ENCODE measurements at places on chromosomes 13 and 19.

GRCh38 chr13:112187527-112188297 is 120.8 kb downstream of the SOX1 start:
- no peak overlapping the region for H3K4me3 ChIP-seq
- H3K27ac ChIP-seq, result no peak overlapping the region
- no peak for DNase-seq
- H3K27me3 ChIP-seq, result no peaks in the 10 kb centered on the region
- H3K4me1 ChIP-seq, result no peaks in the 10 kb centered on the region

- H3K27ac ChIP-seq, result no peak overlapping the region
- DNase-seq, result no peak
- peaks cover 16% of the 10 kb centered on the region for H3K27me3 ChIP-seq
- no peak overlapping the region for H3K4me3 ChIP-seq
These were observed 192.7 kb upstream of the MIR17HG start for GRCh38 chr13:91154558-91155353.

- no peak overlapping the region for H3K27ac ChIP-seq
- no peaks in the 10 kb centered on the region for H3K36me3 ChIP-seq
- H3K4me3 ChIP-seq, result no peak overlapping the region
- no peaks in the 10 kb centered on the region for H3K4me1 ChIP-seq
- DNase-seq, result no peak
- H3K27me3 ChIP-seq, result no peaks in the 10 kb centered on the region
These were observed 9.1 kb upstream of the GTF2F1 start for GRCh38 chr19:6402058-6402457.

- DNase-seq, result no peak
- H3K27me3 ChIP-seq, result no peaks in the 10 kb centered on the region
- no peak overlapping the region for H3K4me3 ChIP-seq
- no peaks in the 10 kb centered on the region for H3K36me3 ChIP-seq
These were observed 396.7 kb upstream of the GPC6 start for GRCh38 chr13:92829930-92830329.

DNA sequence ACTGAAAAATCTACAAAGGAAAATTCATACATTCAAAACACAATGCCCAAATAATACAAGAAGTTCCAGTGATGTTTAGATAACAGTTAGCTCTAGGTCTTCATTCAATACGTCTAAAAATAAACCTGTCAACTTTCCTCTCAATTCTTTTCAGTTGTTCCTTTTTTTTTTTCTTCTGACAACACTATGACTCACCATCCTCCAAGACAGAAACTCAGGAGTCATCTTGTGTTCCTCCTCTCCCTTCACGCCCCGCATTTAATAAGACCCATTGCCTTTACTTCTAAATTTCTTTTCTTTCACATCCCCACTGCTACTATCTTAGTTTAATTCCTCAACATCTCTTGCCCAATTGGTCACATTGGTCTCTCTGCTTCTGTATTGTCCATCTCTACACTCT is 759.9 kb downstream of the GPC5 start:
- H3K27me3 ChIP-seq, result no peaks in the 10 kb centered on the region
- H3K4me1 ChIP-seq, result no peaks in the 10 kb centered on the region
- no peak for DNase-seq
- H3K27ac ChIP-seq, result no peak overlapping the region
- H3K4me3 ChIP-seq, result no peak overlapping the region

- peaks cover 21% of the 10 kb centered on the region for H3K4me1 ChIP-seq
- H3K27me3 ChIP-seq, result peaks cover 16% of the 10 kb centered on the region
- peak within 1 kb of the TSS; percentile 12 for H3K27ac ChIP-seq
These were observed at the start of gene NRTN for GRCh38 chr19:5804516-5805461. TSS of gene NRTN (plus strand) at chr19:5805067. CDS start at chr19:5824166, 19,099 bp downstream.

GRCh38 chr13:51595416-51595815 is 11.2 kb downstream of the WDFY2 start:
- no peaks in the 10 kb centered on the region for H3K27me3 ChIP-seq
- H3K4me3 ChIP-seq, result no peak overlapping the region
- no peak for DNase-seq
- no peaks in the 10 kb centered on the region for H3K36me3 ChIP-seq

- H3K27ac ChIP-seq, result no peak overlapping the region
- H3K4me3 ChIP-seq, result no peak overlapping the region
- DNase-seq, result no peak
These were observed 192.2 kb downstream of the PCDH17 start for GRCh38 chr13:57823704-57824103.

GRCh38 chr19:55315956-55316525 is 9.1 kb downstream of the TMEM150B start:
- H3K27me3 ChIP-seq, result no peaks in the 10 kb centered on the region
- H3K27ac ChIP-seq, result no peak overlapping the region
- no peak for DNase-seq
- no peaks in the 10 kb centered on the region for H3K4me1 ChIP-seq
- H3K4me3 ChIP-seq, result no peak overlapping the region

DNA sequence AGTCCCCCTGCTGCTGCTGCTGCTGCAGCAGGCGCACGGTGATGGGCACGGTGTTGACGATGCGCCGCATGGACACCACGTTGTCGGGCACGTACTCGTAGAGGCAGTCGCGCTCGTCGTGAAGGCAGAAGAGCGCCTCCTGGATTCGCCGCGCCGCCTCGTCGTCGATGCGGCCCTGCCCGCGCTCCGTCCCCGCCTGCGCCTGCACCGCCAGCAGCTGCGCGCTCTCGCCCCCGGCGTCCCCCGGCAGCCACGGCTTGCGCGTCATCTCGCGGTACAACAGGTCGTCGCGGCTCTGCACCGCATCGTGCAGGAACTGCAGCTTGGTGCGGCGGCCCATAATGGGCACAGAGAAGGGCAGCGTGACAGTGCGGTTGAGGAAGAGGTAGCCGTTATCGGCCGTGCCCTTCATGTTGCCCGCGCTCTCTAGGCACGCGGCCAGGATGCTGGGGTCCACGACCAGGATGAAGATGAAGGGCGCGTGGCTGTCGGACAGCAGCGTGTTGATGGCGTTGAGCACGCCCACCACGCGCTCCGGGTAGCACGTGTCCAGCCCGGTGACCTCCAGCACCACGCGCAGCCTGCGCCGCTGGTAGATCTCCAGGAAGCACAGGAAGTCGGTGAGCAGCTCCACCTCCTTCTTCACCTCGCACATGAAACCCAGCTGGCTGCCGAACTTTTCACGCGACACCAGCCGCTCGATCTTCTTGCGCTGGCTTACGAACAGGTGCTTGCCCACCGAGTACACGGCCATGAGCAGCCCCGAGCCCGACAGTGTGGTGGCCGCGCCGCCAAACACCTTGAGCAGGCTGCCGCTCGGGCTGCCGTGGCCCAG is 8.1 kb downstream of the NKPD1 start:
- H3K4me3 ChIP-seq, result peak overlapping the region; percentile 42
- DNase-seq, result peak; percentile 69
- H3K27me3 ChIP-seq, result peaks cover 26% of the 10 kb centered on the region
- H3K27ac ChIP-seq, result peak overlapping the region; percentile 47

DNA sequence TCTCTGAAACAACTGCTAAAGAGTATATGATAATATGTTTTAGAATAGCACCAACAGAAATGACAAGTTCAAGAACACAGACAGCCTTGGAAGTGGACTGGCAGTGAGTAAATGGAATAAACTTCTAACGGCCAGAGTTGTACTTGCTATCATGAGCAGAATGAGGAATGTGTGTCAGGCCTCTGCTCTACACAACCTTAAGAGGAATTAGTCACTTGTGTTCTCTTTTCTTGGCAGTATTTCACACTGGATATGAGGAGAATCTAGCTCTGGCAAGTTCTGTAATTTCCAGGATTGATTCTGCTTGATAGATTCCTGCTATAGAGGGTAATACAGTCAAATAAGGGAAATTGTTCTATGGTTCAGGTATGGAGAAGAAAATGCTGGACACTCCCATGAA is 757.3 kb downstream of the EFNB2 start:
- H3K27me3 ChIP-seq, result no peaks in the 10 kb centered on the region
- H3K4me1 ChIP-seq, result no peaks in the 10 kb centered on the region
- DNase-seq, result no peak
- no peaks in the 10 kb centered on the region for H3K36me3 ChIP-seq

- DNase-seq, result no peak
- no peaks in the 10 kb centered on the region for H3K27me3 ChIP-seq
- peaks cover 16% of the 10 kb centered on the region for H3K4me1 ChIP-seq
These were observed 13.6 kb downstream of the SPC24 start for GRCh38 chr19:11141937-11142527.

DNA sequence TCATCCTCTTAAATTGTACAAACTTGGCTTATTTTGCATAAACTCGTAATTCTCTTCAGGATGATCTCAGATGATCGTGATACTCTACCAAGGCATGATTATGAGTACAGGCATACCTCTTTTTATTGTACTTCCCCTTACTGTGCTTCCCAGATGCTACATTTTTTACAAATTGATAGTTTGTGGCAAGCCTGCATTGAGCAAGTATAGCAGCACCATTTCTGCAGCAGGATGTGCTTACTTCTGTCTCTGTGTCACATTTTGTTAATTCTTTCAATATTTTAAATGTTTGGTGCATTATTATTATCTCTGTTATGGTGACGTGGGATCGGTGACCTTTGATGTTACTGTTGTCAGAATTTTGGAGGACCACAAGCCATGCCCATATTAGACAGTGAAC is 752.3 kb downstream of the PCDH9 start:
- H3K36me3 ChIP-seq, result no peaks in the 10 kb centered on the region
- DNase-seq, result no peak
- no peak overlapping the region for H3K4me3 ChIP-seq
- H3K4me1 ChIP-seq, result no peaks in the 10 kb centered on the region
- H3K27ac ChIP-seq, result no peak overlapping the region

- H3K27me3 ChIP-seq, result peaks cover 6% of the 10 kb centered on the region
- no peaks in the 10 kb centered on the region for H3K4me1 ChIP-seq
- DNase-seq, result no peak
- no peak overlapping the region for H3K4me3 ChIP-seq
These were observed 313.8 kb upstream of the NBEA start for GRCh38 chr13:34628209-34628682.

DNA sequence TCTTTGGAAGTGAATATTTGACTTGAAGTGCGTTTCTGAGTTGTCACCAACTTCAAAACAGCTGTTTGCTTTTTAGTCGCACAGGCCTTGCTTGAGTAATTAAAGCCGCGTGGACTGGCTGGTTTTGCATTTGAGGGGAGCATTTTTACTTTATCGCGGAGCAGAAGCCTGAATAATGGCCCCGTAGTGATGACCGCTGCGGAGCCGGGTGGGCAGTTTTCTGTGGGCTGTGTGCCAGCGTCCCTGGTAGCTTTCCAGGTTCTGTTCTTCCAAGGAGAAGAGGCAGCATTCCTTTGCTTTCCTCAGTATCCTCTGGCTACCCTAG is 1.1 kb downstream of the NAA16 start:
- peaks cover 11% of the 10 kb centered on the region for H3K36me3 ChIP-seq
- H3K4me1 ChIP-seq, result peaks cover 42% of the 10 kb centered on the region
- H3K4me3 ChIP-seq, result peak overlapping the region; percentile 90
- DNase-seq, result peak; percentile 40

DNA sequence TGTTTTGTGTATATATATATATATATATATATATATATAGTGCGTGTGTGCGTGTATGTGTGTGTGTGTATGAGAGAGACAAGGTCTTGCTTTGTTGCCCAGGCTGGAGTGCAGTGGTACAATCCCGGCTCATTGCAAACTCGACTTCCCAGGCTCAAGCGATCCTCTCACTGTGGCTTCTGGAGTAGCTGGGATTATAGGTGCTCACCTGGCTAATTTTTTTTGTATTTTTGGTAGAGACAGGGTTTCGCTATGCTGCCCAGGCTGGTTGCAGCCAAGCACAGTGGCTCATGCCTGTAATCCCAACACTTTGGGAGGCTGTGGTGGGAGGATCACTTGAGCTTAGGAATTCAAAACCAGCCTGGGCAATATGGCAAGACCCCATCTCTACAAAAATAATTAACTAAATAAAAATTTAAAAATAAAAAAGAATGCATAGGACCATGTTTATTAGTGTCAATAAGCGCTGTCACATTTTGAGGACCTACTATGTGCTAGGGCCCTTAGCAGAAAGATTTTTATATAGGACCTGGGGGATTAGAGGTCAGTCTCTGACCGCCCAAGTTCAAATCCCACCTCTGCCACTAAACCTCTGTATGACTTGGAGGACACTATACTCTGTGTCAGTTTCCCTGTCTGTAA is 1.8 kb downstream of the PVR start:
- H3K4me1 ChIP-seq, result peaks cover 4% of the 10 kb centered on the region
- H3K27me3 ChIP-seq, result peaks cover 14% of the 10 kb centered on the region

GRCh38 chr19:14375582-14376291 is 5.5 kb upstream of the ADGRE5 start:
- no peak for DNase-seq
- H3K36me3 ChIP-seq, result no peaks in the 10 kb centered on the region
- peak overlapping the region; percentile 56 for H3K4me3 ChIP-seq

DNA sequence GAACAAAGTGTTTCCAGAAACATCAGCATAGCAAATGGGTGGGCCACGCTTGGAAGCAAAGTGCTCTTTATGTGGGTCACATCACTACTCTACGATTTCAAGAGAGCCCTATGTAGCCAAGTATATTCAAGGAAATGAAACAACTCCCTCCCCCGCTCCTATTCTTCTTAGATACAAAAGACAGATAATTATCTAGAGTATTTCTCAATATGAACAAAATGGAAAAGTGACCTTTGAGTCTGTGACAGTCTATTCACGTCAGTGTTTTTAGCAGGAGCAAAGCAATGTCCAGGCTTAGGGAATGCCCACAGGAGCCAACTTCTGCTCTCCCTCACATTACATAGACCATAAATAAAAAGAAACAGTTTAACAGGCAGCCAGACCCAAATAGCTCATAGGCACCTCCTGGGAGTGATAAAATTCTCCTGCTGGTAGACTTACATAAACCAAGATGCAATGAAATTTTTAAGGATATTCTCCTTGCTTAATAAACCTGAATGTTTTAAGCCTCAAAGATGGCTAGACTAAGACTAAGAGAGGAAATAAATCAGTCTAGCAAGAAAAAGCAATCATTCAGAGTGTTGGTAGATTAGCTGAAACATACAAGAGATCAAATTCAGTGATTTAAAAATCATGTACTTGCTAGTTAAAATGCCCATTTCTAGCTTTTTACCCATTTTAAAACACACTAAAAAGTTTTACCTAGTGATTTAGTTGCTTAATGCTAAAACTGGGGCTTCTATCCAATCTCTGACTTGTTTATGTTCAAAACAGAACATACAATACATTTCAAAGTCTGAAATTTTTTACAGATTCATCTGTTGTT is 182.8 kb downstream of the RGCC start:
- peaks cover 7% of the 10 kb centered on the region for H3K36me3 ChIP-seq
- H3K27me3 ChIP-seq, result no peaks in the 10 kb centered on the region
- no peak overlapping the region for H3K27ac ChIP-seq
- H3K4me3 ChIP-seq, result no peak overlapping the region

DNA sequence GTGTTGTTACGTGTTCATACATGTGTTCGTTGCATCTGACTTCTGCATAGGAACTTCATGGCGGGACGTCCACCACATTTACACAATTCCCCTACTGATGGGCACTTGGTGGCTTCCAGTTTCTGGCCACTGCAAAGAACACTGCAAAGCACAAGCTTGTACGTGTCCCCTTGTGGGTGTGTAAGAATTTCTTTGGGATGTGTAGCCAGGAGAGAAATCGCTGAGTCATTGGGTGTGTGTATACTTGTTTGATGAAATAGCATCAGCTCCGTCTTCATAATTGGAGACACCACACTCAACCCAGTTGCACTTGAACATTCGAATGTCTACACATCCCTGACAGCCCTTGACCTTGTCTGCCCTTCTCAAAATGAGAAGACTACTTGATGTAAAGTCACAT is 19.2 kb downstream of the KLK5 start:
- H3K36me3 ChIP-seq, result no peaks in the 10 kb centered on the region
- H3K27me3 ChIP-seq, result peaks cover 30% of the 10 kb centered on the region
- H3K4me3 ChIP-seq, result no peak overlapping the region

- peaks cover 32% of the 10 kb centered on the region for H3K4me1 ChIP-seq
- no peak overlapping the region for H3K4me3 ChIP-seq
- H3K36me3 ChIP-seq, result peaks cover 40% of the 10 kb centered on the region
- H3K27ac ChIP-seq, result no peak overlapping the region
- no peak for DNase-seq
These were observed 17.3 kb downstream of the ZBTB7A start for GRCh38 chr19:4049432-4049831.
